CD4-positive, alpha-beta T cell treated with Interferon alpha-2 for 1 hour (primary cell): ENCODE measurements at places on chromosomes 7 and 10.

GRCh38 chr10:5748394-5748803, 63.8 kb downstream of the TASOR2 start:
- DNase-seq, result no peak

GRCh38 chr10:1873661-1874315, 136.5 kb upstream of the ADARB2 start:
- no peak for DNase-seq

GRCh38 chr7:28328822-28329660, 83.3 kb upstream of the CREB5 start:
- DNase-seq, result no peak

- no peak for DNase-seq
Observed at GRCh38 chr7:150675714-150676113, 9.8 kb upstream of the GIMAP2 start.
